ENCODE measurements at places on chromosomes 1 and 21.

DNA sequence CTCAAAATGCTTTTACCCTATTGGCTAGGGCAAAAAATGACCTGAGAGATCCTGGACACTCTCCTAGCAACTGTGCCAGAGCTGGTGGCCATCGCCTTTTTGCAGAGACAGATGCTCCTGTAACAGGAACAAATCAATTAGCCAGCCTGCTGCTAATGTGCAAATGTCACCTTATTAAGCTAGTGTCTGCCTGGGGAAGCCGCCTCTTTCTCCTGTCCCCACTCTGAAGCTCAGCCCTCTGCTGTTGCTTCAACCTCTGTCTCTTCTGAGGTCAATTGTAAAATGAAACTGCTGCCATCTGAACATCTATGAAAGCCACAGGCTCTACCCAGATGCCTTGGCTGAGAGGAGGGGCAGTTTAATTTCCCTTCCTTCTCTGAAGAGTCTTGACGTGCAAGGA is 85.5 kb upstream of the CACNA1E start:
- DNase-seq = no peak

DNA sequence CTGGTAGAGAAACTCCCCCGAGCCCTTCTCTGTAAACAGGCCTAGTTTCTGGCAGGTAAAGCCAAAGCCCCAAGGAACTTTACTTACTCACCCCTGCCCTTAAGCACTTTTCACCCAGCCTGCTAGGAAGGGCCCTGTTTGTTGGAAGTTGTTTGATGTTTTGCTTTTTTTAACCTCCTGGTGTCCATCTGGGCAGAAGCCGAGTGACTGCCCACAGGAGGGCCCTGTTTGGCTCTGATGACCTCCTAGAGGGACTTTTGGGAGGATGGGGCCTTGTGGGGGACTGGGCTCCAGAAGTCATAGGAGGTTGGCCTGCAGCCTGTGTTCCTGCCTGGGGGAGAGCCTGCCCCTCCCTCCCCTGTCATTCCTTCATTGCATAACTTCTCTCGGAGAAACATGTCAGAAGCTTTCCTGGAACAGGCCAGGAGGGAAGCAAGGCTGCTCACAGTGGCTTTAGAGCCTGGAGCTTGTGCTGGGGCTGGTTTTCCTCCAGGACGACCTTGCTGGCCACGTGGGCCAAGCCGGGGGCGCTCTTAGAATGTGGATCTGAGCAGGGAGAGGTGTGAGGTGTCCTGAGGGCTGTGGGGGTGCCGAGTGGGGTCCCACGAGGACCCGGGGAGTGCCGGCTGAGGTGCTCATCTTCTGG is 33.9 kb downstream of the COQ8A start:
- DNase-seq = no peak

- no peak for DNase-seq
Observed at GRCh38 chr1:189151361-189151760, 1326.3 kb downstream of the BRINP3 start.

DNA sequence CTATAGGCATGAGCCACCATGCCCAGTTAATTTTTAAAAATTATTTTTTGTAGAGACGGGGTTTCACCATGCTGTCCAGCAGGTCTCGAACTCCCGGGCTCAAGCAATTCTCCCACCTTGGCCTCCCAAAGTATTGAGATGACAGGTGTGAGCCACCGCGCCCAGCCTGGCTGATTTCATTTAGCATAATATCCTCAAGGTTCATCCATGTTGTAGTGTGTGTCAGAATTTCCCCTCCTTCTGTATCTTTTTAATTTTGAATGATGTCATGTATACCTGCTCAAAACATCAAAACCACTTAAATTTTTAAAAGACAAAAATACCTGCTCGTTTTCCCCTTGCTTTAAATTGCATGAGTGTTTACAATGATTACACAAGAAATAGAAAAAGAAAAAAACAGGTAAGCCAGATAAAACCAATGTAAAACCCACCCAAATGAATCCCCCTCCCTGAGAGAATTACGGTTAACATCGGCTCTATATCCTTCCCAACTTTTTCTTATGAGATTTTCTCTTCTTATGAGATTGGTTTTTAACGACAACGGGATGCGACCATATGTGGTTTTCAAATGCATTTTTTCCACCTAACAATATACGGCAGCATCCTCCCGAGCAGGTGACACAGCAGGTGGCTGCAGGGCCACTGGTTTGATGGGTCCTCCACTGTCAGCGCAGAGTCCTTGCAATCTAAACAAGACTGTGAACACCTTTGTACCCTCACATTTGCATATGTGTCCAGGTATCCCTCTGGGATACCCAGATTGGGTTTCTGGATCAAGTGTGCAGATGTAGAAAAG is 22.1 kb downstream of the IFFO2 start:
- DNase-seq = no peak

- no peak for DNase-seq
Observed at GRCh38 chr1:214503553-214503952, 47.8 kb downstream of the PTPN14 start.

All from anterior cingulate cortex (tissue), 58 donors.